Pulmonary artery endothelial cell (primary cell): ENCODE measurements at places on chromosomes 12 and 14.
A peak's percentile ranks its signal among the peaks of the same experiment; 100 is the strongest.

GRCh38 chr14:29603696-29604095 is 324.0 kb downstream of the PRKD1 start:
- no peak for DNase-seq

- DNase-seq: no peak
Observed at GRCh38 chr14:56555921-56556570, 23.6 kb upstream of the TMEM260 start.

GRCh38 chr12:12724421-12725085 is 7.4 kb downstream of the CDKN1B start:
- DNase-seq: no peak

DNA sequence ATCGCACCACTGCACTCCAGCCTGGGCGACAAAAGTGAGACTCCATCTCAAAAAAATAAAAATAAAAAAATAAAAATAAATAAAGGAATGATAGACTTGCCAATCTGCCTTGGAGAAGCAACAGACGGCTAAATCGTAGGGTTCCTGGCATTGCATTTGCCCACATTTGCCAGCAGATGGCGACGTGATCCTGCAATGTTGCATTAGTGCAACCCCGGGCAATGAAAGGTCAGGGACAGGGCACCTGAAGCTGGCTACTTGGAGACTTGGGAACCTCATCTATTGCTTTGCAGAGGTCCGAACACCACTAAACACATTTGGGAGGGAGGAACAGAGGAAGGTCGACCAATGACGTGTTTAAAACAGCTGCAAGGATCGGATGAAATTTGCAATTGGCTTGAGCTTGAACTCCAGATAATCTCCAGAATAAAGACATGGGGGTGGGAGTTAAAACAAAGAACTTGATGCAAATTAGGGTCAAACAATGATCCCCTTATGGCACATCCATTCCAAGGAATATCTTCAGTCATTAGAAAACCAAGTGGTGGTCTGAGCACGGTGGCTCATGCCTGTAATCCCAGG is 34.6 kb downstream of the SPRING1 start:
- peak; percentile 17 for DNase-seq

DNA sequence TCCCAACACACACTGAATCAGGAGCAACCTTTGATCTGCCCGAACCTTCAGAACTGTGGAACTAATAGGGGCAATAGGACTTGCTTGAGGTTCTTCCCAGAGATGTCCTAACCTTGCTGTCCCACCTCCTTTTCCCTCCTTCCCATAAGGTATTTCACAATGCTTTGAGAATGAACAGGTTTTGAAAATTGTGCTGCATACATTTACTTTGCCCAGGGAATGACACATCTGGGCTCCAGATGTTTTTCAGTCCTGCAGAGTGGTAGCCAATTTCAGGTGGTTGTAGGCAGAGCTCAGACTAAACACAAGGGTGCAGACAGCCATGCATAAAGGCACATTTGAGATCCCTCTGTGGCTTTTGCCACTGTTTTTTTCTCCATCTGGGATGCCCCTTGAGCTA is 206.7 kb upstream of the PWP1 start:
- DNase-seq: no peak

DNA sequence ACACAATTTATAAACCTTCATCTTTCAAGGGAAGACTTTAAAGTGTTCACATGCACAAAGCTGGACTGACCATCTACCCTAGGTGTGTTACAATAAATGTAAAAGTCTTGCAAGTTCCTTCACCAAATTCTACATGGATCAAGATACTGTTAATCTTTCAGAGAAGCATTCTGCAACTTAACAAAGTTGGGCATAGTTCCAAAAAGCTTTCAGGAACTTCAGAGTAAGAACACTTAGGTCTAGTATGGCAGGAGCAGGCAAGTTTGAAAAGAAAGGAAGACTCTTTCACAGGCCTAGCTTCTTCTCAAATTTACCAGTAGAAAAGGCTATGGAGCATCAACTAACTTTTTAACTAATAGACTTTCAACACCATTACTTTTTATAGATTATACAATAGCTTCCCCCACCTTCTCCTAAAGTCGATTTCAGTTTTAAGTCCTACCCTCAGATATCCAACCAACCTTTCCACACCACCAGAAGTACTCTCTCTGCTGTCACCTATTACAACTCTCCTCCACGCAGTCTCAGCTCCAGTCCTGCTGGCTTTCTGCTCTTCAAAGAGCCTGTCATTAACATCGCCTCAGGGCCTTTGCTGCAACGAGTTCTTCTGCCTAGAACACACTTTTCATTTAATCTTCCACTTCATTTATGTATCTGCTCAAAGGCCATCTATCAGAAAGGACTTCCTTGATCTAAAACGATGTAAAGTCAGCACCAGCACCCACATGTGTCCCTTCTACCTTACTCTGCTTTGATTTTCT is 333.9 kb downstream of the CEP128 start:
- no peak for DNase-seq

DNA sequence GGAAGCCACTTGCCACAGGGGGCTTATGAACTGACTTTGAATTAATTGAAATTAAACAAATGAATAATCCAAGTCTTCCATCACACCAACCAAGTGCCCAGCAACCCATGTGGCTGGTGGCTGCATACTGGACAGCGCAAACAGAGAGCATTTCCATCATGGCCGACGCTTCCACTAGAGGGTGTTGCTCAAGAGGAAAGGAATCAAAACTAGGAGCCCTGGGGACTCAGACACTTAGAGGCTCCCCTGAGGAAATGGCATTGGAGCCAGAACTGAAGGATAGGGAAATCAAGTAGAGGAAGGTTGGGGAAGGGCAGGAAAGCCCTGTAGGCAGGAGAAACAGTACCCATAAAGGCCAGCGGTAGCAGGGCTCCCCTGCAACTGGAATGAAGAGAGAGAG is 50.6 kb upstream of the NUAK1 start:
- DNase-seq: no peak

DNA sequence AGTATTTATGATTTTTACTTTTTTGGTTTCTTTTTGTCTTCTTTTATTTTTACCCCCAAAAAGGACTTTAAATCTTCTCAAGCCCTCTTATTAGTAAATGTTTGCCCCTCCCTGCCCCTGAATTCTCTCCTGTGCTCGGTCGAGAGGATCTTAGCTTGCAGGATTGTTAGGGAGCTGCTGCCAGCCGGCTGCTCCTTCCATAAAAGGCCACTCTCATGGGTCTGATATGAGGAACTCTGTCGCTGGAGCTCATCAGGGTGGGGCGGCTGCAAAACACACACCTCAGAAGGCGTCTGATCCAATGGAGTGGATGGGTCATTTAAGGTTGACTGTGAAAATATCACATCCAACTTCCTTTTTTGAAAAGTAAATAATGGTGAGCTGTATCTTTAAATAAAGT is 8.5 kb downstream of the LTBR start:
- DNase-seq: no peak

GRCh38 chr12:52949413-52950331 is 754 bp downstream of the KRT18 start:
- DNase-seq: peak; percentile 87

DNA sequence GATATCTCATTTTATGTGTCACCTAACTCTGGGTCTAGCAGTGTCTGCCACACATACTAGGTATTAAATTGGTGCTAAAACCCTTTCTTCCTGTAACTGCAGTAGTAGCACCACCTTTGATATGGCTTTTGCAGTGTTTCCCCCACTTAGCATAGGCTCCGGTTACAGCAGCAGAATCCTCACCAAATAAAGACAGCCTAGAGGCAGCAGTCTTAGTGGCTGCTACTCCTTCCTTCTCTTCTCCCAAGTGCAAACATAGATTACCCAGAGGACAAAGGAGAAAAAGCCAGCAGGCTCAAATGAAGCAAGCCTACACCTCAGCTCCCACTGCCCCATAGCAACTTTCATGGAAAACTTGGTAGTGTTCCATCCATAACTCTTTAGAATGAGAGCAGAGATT is 30.1 kb upstream of the ABCC9 start:
- no peak for DNase-seq

DNA sequence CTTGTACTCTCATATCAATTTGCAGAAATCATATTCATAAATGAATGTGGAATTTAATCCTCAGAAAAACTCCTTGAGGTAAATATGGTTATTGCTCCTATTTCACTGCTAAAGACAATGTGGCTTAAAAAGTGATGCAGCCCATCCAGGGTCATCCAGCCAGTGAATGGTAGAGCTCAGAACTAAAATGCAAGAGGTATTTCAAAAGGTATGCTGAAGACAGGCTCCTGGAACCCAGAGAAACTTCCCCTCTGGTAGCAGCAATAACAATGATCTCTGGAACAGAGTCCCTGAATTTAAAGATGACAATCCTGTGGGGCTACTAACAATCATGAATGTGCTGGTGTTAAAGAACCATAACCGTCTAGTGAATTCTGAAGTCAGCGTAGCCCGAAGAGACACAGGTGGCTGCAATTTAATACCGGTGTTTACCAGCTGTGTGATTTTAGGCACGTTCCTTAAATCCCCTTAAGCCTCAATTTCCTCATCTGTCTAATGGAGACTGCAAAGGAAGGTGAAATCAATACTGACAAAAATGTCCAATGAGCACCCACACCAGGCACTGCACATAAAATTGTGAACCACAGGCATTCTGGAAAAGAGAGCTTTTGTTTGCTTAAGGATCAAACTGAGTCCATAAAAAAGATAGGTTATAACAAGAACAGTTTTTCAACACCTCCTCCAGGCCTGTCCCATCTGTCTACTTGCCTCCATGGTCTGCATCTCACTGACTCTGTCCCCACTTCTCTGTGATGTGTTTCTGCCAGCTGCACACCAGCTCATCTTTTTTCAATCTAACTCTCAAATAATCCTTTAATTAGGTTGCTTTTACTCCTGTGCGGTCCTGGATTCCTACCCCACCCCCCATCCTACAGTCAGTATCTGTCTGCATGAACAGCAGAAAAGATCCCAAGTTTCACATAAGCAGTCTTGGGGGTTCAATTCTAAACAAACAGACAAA is 10.5 kb downstream of the TM7SF3 start:
- DNase-seq: no peak

DNA sequence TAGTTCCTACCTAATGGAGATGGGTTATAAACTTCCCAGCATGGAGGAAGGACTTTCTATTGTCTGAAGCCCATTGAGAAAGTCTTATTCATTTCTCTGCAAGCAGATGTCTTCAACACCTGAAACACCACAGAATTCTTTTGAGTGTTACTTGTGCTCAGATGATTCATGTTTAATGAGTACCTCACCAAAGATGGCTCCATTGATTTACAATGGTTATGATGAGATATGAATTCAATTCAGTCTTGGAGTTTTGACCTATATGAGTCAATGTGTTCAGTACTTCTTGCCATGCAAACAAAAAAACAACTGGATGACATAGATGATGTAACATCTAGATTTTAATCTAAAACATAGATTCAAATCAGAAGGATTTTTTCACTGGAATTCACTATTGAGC is 15.4 kb upstream of the PAWR start:
- no peak for DNase-seq

GRCh38 chr12:53996240-53997203 is 3.4 kb upstream of the HOXC9 start:
- DNase-seq: no peak
